ENCODE measurements at places on chromosomes 7 and 10. TPM values are rescaled to one million over a fixed set of nuclear protein-coding genes. Genes with fewer than 3 reads are reported as not detected.

IKZF1 gene
- 7.8 TPM for total RNA-seq

POLR2J2 gene
- total RNA-seq = 14.7 TPM

SEC31B gene
- 21.6 TPM for total RNA-seq

PNLIP gene
- not detected for total RNA-seq

GPR158 gene
- total RNA-seq = 0.51 TPM

CTAGE6 gene
- total RNA-seq = 0.44 TPM

CYP26C1 gene
- 0.14 TPM for total RNA-seq

PRPS1L1 gene
- not detected for total RNA-seq

VSTM4 gene
- 2.2 TPM for total RNA-seq

EEPD1 gene
- total RNA-seq = 16.3 TPM

NODAL gene
- not detected for total RNA-seq

PRR15 gene
- 173 TPM for total RNA-seq

UCMA gene
- not detected for total RNA-seq

KCNIP2 gene
- 4.2 TPM for total RNA-seq

FFAR4 gene
- total RNA-seq = 36.3 TPM

TSPAN13 gene
- total RNA-seq = 38.9 TPM

TAS2R5 gene
- 2.4 TPM for total RNA-seq

ZYX gene
- total RNA-seq = 203 TPM

ACTA2 gene
- 80.6 TPM for total RNA-seq

PRRT4 gene
- total RNA-seq = not detected

DRGX gene
- 0.10 TPM for total RNA-seq

Measured in mucosa of descending colon (tissue), 3 donors.